AML-193 (cell line): ENCODE measurements at places on chromosomes 11 and 22.

DNA sequence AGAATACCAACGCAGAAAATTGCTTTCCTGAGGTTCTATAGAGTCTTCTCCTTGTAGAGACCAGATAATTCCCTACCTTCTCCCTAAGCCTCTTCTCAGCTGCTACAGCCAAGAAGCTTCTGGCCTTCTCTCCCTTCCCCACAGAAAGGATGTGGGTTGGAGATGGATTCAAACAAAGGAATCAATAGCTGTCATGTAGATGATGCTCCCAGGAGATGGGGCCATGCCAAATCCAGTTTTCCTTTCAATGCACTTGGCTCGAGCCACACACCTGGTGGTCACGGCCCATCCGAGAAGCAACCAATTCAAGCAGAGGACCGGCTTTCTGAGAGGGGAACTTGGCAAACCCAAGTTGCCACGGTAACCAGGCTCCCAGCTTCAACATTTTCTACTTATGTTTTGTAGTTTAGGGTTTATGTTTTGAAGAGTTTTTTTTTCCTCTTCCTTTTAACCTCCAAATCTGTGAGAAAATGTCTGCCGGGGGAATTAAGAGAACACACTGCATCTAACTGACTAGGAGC lies 31.3 kb upstream of the OPCML start:
- DNase-seq = no peak

- DNase-seq = no peak
Observed at GRCh38 chr22:19060356-19061009, 61.7 kb downstream of the DGCR2 start.

- peak; percentile 34 for DNase-seq
Observed at GRCh38 chr11:111417011-111417765, 38.1 kb upstream of the POU2AF1 start.

GRCh38 chr11:72676861-72677341 lies 2.7 kb upstream of the PDE2A start:
- no peak for DNase-seq

DNA sequence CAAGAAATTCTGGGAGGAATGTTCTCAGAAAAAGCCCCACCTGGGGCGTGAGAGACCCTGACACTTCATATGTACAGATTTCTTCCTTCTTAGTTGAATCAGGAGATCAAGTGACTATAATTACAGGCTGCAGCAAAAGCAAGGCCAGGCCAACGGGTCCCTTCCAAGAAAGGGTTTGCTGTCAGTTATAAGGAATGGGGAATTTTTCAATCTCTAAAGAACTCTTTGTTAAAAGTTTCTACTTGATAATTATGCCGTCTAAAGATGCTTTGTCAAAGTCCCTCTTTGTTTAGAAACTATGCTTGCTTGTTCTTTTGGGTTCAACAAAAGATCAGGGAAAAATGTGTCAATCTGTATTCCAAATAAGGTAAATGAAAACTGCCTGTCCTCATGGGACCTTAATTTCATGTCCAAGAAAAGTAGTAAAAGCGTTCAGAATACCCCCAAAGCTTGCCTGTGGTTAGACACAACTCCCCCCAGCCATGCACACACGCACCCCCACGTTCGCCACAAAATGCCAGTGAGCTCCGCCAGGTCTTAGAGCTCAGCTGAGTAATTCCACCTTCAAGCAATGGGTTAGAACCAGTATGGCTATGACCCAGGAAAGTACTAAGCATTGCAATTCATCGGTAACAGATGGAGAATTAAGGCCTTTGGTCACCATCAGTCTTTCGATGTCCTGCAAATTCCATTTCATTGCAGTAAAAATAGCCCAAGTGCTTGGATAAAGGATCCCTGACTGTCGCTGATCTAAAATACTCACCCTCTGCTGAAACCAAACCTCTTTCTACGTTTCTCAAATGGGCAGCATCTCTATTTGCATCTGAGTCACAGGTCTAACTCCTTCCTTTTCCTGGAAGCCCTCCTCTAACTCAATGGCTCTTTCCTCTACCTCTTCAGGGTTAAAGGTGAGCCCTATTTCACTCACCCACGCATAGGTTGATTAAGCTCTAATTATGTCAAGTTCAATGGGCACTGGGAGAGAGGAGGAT lies 419.2 kb upstream of the SYN3 start:
- DNase-seq = no peak

DNA sequence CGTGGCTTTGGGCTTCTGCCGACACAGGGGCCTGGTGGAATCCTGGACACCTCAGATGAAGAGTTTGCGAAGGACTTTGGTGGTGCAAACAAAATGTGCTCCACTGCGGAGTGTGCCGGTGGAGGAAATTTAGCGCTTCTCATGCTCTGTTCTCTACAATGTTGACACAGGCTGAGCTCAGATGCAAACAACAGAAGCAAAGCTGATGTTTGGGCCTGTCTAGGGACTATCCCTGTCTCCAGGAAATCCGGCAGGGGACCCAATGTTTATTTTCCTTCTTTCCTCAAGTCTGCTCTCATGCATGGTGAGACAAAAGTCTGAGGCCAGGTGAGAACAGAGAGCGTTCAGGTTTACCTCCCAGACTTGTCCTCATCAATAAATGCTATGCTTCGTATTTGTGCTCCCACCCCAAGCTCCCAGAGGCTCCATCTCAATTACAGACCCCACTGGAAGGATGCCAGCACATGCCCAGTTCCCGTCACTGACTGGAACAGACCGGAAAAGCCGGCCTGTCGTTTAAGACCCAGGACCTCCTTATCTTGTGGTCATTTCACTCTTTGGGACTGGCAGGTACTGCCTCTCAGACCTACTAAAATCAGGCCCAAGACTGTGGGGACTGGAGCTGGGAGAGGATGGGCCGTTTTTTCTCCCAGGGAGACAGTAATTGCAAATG lies 105.7 kb upstream of the B3GAT1 start:
- no peak for DNase-seq

GRCh38 chr11:65133724-65134123 lies 595 bp downstream of the SYVN1 start:
- DNase-seq = no peak

DNA sequence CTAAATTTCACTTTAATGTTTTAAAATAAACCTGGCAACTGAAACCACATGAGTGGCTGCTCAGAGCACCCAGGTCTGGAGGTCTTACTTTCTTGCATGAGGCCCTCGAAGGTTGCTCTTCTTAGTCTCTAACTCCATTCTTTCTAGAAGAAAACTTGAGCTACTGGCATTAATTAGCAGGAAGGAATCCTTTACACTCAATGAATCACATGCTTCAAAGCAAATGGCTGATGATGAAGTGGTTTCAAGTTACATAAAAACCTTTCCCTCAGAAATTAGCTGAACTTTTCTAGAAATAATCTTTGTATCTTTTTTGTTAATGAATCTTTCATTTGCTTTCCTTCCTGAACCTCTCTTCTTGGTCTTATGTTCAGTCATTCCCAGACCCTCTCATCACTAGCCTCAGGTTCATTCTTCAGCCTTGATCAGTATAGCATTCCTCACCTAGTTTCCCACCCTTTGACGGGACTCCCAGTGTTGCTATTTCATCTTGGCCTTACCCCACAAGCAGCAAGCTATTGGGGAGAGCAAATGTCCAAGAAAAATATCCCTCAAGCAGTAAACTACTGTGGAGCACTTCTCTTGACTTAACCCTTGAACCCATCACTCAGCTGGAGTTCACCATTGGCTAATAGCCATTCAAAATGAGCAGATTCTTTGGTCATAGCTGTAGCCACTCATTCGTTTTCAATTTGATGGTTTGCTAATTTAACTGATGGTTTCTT lies 75.1 kb downstream of the INSC start:
- no peak for DNase-seq

DNA sequence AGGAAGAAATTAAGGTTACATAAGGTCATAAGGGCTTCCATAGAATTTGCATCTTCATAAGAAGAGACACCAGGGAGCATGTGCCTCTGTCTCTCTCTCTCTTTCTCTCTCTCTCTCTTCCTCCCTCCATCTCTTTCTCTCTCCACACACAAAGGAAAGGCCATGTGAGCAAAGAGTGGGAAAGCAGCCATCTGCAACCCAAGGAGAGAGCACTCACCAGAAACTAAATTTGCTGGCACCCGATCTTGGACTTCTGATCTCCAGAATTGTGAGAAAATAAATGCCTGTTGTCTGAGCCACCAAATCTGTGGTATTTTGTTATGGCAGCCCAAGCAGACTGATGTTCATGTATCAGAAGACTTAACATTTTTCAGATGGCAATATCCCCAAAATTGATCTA lies 6.4 kb upstream of the KRTAP5-10 start:
- DNase-seq = no peak

GRCh38 chr22:17268501-17269223 lies 49.4 kb upstream of the ADA2 start:
- no peak for DNase-seq

DNA sequence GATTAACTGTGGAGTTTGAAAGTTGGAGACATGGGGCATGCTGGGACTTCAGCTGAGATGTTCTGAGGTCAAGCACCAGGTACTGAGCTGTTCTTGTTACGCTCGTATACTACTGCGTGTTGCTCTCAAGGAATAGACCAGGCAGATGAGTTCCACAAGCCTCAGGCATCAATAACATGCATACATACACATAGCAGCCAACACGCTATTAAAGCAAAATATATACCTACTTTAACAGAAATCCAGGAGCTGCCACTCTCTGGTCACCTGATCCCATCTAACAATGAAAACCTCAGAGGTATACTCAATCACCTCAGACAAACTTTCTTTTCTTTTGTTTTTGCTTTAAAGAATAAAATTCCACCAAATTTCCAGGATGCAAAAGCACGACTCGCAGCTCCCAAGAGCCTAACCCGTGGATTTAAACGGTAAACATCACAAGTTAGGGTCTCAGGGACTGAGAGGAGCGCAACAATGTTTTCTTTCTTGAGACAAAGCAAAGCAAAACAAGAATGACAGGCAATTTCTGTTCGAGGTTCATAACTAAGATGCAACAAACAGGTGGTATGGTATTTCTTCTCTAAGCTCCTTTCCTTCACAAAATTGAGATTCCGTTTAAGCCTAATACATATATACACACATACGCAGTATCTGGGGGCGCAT lies 16.5 kb downstream of the BLID start:
- no peak for DNase-seq

GRCh38 chr11:16911658-16912057 lies 102.6 kb downstream of the PLEKHA7 start:
- no peak for DNase-seq

- DNase-seq = no peak
Observed at GRCh38 chr11:133697603-133698180, 147.6 kb downstream of the SPATA19 start.

DNA sequence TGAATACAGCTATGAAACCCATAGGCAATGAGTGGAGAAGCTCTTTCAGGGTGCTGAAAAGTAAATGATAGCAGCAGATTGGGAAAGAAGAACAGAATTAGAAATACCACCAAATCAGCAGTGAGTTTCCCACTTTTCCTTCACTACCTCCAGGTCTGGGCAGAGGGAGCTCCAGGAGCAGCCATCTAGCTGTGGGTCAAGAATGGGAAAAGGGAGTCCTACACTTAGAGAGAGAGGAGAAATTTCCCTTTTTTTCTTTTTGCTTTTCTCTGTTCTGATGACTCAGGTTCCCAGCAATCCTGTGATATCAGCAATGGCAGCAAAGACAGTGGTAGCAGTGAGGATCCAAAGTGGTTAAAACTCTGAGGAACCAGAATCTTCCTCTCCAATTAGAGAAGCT lies 263.9 kb downstream of the NXPE2 start:
- no peak for DNase-seq

- DNase-seq = no peak
Observed at GRCh38 chr11:36196411-36196998, 92.7 kb downstream of the COMMD9 start.

DNA sequence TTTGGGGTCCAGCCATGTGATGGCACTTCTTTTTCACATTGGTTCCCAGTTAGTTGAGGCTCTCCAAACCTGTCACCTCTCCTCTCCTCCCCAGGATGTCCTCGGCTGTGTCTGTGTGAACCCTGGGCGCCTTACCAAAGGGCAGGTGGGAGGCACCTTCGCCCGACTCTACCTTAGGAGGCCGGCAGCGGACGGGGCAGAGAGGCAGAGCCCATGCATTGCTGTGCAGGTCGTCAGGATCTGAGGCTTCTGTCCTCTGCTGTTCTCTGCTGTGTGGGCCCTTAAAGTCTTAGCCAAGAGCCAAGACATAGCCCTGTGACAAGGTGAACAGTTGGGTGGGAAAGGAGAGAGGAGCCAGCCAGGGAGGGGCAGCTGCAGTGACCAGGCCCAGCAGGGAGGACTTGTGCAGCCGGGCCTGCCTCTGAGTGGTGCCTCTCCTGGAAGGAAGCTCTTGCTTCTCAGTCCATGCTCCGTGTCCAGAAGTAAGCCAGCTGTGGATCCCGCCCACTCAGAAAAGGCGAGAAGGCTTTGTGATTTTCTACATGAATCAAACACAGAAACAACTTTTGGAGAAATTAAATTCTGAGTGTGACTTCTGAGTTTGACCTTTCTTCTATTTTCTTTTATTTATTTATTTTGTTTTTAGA lies 17.5 kb upstream of the CDC42EP2 start:
- DNase-seq = no peak

- DNase-seq = no peak
Observed at GRCh38 chr22:18063306-18063705, 14.5 kb upstream of the PEX26 start.

DNA sequence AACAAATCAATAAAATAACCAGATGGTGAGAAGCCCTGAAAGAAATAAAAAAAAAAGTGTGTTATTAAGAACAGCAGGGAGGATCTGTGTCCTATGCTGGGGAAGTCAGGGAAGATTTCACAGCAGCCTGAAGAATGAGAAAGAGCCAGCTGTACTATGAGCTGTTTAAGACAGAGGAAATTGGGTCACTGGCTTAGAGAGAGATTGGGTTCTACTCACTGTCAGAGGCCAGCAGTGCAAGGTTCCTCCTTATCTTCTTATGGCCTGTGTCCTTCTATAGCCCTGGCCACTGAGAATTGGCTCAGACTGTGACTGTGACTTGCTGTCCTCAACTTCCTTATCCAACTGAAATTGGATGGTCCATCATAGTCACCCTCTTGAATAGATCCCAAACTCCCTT lies 54.8 kb upstream of the FDX1 start:
- DNase-seq = peak; percentile 25

DNA sequence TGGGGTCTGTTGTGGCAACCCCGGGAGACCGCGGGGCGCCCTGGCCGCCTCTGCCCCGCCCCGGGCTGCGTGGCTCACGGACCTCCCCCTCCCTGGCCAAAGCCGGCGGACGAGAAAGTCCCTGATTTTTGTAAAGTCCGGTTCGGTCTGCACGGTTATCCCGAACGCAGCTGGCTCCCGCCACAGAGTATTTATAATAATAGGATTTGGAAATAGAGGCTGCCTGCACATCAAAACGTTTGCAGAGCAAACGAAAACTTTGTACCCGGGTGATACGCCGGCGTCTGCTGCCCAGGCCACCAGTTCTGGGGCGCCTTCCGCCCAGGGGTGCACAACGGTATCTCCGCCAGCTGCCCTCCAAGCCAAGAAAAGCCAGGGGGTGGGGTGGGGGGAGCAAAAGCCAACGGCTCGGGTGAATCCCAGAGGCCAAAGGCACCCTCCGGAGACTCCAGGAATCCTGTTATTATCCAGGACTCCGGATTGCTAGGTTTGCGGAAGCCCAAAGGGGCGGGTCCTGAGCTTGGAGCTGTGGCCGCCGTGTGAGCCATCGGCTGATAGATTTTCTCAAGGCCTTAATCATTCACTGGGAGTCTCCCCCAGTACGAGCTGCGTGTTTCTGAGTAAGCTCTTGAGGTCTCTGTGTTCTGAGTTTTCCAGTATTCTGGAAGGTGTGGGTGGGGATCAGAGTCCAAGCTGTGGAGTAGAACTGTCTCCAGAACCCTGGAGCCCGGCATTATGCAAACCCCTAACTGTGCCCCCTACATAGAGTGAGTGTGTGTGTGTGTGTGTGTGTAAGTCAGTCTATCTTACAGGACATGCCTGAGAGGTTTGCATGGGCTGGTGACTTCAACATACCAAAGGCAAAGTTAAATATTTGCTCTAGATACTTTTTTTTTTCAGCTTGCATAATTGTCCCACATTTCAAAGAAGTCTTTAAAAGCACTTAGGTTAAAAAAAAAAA lies 673 bp upstream of the SHANK2 start:
- DNase-seq = no peak
